ENCODE measurements at places on chromosomes 4 and X. TPM values are rescaled to one million over a fixed set of nuclear protein-coding genes. Genes with fewer than 3 reads are reported as not detected.

GRCh38 chr4:26030260-26030667 lies 116.2 kb downstream of the SMIM20 start:
- peaks cover 6% of the 10 kb centered on the region for H3K4me1 ChIP-seq
- peaks cover 3% of the 10 kb centered on the region for H3K36me3 ChIP-seq
- peak; percentile 88 for DNase-seq
- peak overlapping the region; percentile 74 for H3K4me3 ChIP-seq

- peak overlapping the region; percentile 97 for H3K4me3 ChIP-seq
- H3K27me3 ChIP-seq, result no peaks in the 10 kb centered on the region
- H3K4me1 ChIP-seq, result peaks cover 3% of the 10 kb centered on the region
Observed at GRCh38 chr4:119299741-119300100, 22.2 kb downstream of the FABP2 start.

DNA sequence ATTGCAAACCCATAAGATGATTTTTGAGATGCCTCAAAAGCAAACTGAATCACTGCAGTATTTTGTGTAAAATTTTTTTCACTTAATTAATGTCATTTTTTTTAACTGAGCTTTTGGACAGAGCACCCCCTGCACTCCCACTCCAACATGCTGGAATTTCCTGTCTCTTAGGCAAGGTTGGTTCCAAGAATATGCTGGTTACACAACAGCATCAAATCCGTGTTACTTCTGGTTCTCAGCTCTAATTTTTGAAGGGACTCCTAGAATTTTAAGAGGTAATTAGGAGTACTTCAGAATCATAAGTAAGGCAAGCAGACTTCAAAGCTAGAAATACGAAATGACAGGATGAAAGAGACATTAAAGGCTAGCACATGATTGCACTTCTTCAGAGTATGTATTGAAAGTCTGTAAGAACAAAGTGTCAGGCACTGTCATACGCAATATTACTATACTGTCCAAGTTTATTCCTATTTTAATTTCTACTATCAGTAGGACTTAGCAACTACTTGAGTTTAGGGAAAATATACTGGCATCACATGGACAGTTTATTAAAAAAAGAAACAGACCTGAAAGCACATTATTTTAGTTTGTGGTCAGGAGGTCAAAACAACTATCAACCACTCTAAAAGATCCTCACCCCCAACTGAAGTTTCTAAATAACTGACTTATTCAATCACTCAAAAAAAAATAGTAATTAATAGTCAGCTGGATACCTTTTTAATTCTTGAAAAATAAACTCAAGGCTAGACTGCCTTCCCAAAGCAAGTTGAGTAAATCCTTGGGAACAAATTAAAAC lies 1.6 kb upstream of the JCHAIN start:
- H3K27ac ChIP-seq, result no peak overlapping the region
- no peaks in the 10 kb centered on the region for H3K4me1 ChIP-seq
- no peaks in the 10 kb centered on the region for H3K36me3 ChIP-seq
- H3K27me3 ChIP-seq, result no peaks in the 10 kb centered on the region
- DNase-seq, result no peak

The GRXCR1 gene
- total RNA-seq, result not detected

GRCh38 chr4:161393602-161394001 lies 770.2 kb downstream of the FSTL5 start:
- H3K4me3 ChIP-seq, result peak overlapping the region; percentile 18
- H3K27ac ChIP-seq, result no peak overlapping the region
- H3K4me1 ChIP-seq, result no peaks in the 10 kb centered on the region
- H3K27me3 ChIP-seq, result no peaks in the 10 kb centered on the region
- peak; percentile 50 for DNase-seq

GRCh38 chr4:182968917-182969650 lies 51.9 kb upstream of the DCTD start:
- no peak overlapping the region for H3K4me3 ChIP-seq
- no peak overlapping the region for H3K27ac ChIP-seq
- no peaks in the 10 kb centered on the region for H3K4me1 ChIP-seq
- DNase-seq, result no peak
- no peaks in the 10 kb centered on the region for H3K27me3 ChIP-seq

- H3K4me3 ChIP-seq, result no peak overlapping the region
- no peaks in the 10 kb centered on the region for H3K4me1 ChIP-seq
- no peak for DNase-seq
- no peak overlapping the region for H3K27ac ChIP-seq
- H3K36me3 ChIP-seq, result peaks cover 17% of the 10 kb centered on the region
Observed at GRCh38 chrX:19839770-19840254, 47.6 kb downstream of the SH3KBP1 start.

- no peaks in the 10 kb centered on the region for H3K27me3 ChIP-seq
- DNase-seq, result peak; percentile 88
- H3K36me3 ChIP-seq, result no peaks in the 10 kb centered on the region
- no peak overlapping the region for H3K27ac ChIP-seq
- H3K4me1 ChIP-seq, result peaks cover 3% of the 10 kb centered on the region
Observed at GRCh38 chr4:185573651-185574199, 38.4 kb upstream of the PDLIM3 start.

The SLC10A7 gene
- total RNA-seq, result 3.9 TPM

Measured in H9 (cell line).